ENCODE measurements at places on chromosomes 6 and 20.

DNA sequence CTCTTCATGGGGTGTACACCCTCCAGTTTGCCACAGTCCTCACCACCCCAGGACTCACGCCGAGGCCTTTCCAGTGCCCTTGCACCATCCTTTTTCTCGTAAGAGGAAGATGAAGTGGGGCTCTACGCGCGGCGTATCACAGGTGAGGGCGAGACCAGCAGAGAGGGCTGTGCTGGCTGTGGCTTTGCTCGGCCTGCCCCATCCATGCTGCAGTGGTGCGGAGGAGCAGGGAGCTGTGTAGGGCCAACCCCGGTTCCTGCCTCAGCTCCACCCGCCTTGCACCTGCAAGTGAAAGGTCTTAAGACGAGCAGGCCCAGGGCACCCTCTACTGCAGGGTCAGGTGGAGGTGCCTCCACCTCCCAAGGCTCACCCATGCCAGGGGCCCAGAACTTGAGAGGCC, 24.1 kb downstream of the RBCK1 start:
- no peak for DNase-seq
- H3K36me3 ChIP-seq: peaks cover 30% of the 10 kb centered on the region
- no peak overlapping the region for H3K27ac ChIP-seq

DNA sequence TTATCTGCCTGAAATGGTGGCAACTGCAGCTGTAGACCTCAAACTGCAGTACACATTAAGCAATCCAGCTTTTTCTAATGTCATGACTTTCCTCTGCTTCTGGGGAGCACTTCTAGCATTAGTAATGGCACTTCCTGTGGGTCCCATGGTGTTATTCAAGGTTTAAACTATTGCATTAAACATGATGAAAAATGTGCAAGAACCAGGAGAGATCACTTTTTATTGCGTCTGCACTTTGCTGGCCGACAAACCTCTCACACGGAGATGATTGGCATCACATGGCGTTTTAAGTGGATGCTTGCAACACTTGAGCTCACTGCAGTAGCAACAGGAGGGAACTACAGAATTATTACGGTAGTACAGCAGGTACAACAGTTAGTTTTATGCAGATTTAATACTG, 148.4 kb downstream of the HIVEP2 start:
- no peak overlapping the region for H3K27ac ChIP-seq
- H3K4me3 ChIP-seq: no peak overlapping the region
- DNase-seq: no peak
- H3K36me3 ChIP-seq: no peaks in the 10 kb centered on the region

DNA sequence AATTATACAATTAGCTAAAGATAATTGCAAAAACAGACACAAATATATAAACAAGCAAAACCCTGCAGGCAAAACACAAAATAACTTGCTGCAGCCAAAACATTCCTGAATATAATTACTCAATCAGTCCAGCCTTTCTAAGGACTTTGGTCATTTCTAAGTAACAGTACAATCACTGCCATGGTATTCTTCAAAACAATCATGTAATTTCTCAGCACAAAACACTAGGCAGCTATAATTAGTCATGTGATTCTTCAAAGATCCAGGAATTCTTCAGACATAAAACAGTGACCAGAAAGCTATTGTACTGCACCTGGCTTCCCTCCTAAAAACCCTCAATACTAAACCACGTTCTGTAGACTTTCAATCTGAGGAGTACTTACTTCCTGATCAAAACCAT, 881.1 kb downstream of the EPHA7 start:
- no peaks in the 10 kb centered on the region for H3K4me1 ChIP-seq
- H3K27ac ChIP-seq: no peak overlapping the region
- no peaks in the 10 kb centered on the region for H3K36me3 ChIP-seq
- H3K27me3 ChIP-seq: no peaks in the 10 kb centered on the region
- no peak for DNase-seq

DNA sequence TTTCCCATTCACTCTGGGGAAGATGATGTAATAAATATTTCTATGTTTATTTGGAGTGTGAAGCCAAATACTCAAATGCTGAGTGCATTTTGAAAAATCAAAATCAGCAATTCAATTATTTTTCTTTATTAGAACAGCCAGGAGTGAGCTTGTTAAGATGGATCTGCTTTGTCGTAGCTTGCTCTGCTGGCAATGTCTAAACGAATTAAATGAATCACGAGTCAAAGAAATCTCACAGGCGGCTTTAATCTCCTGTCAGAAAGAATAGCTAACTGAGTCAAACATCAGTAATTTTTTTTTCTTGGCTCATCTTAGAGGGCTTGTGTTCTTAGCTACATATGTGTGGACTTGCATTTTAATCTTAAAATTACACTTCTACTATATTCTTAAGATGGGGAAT, 100.2 kb upstream of the HMGN3 start:
- H3K27me3 ChIP-seq: no peaks in the 10 kb centered on the region
- H3K36me3 ChIP-seq: no peaks in the 10 kb centered on the region
- H3K27ac ChIP-seq: no peak overlapping the region
- no peaks in the 10 kb centered on the region for H3K4me1 ChIP-seq
- no peak overlapping the region for H3K4me3 ChIP-seq

DNA sequence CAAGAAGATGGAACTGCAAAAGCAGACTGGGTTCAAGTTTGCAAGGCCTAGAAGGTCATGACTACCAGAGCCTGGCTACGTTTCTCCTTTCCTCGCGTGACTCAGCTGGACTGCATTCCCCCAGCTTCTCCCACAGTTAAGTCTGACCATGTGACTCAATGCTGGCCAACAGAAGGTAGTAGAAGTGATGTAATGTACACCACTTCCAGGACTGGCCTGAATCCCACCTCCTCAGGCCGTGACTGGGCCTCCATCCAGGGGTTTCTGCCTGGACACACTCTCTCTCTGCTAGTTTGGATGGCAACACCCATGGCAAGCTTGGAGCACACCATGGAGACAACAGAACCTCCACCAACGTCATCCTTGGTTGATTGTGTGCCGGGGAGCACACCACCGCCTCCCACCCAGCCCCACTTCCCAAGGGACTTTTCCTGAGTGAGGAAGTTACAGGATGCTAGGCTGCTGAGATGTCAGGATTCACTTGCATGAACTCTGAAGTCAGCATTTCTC, 112.0 kb upstream of the CDYL start:
- H3K27me3 ChIP-seq: no peaks in the 10 kb centered on the region
- H3K36me3 ChIP-seq: no peaks in the 10 kb centered on the region
- no peak overlapping the region for H3K27ac ChIP-seq
- DNase-seq: no peak
- no peak overlapping the region for H3K4me3 ChIP-seq

GRCh38 chr6:142732790-142733189, 212.2 kb downstream of the HIVEP2 start:
- H3K4me3 ChIP-seq: no peak overlapping the region
- no peak overlapping the region for H3K27ac ChIP-seq
- DNase-seq: no peak
- H3K36me3 ChIP-seq: no peaks in the 10 kb centered on the region

GRCh38 chr6:96391776-96392360, 129.7 kb upstream of the UFL1 start:
- peak overlapping the region; percentile 77 for H3K27ac ChIP-seq
- H3K4me3 ChIP-seq: no peak overlapping the region
- H3K27me3 ChIP-seq: no peaks in the 10 kb centered on the region
- H3K4me1 ChIP-seq: no peaks in the 10 kb centered on the region
- DNase-seq: peak; percentile 89

- H3K27ac ChIP-seq: no peak overlapping the region
- DNase-seq: no peak
- no peaks in the 10 kb centered on the region for H3K4me1 ChIP-seq
These were observed 5.5 kb downstream of the ZSCAN12 start for GRCh38 chr6:28393912-28394662.

- DNase-seq: no peak
- no peaks in the 10 kb centered on the region for H3K27me3 ChIP-seq
- H3K36me3 ChIP-seq: no peaks in the 10 kb centered on the region
- no peak overlapping the region for H3K27ac ChIP-seq
These were observed 77.3 kb downstream of the EPHA7 start for GRCh38 chr6:93341900-93342613.

DNA sequence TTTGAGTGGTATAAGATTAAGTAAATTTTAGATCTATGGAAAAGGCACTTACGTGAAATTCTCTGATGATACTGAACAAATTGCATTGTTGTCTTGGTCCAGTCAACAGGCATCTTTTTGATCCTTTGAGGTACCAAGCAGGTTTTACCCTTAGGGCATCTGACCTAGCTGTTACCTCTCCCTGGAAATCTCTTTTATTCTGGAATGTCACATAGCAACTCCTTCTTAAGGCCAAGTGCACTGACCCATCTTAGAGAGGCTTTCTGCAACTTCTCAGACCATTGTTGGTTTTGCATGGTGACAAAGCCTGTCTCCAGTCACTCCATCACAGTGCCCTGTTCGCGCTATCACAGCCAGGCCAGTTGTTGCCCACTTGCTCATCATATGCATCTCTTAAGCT, 42.0 kb downstream of the TPD52L1 start:
- no peak overlapping the region for H3K4me3 ChIP-seq
- no peak for DNase-seq
- H3K4me1 ChIP-seq: peaks cover 3% of the 10 kb centered on the region
- H3K27ac ChIP-seq: no peak overlapping the region
- no peaks in the 10 kb centered on the region for H3K36me3 ChIP-seq

DNA sequence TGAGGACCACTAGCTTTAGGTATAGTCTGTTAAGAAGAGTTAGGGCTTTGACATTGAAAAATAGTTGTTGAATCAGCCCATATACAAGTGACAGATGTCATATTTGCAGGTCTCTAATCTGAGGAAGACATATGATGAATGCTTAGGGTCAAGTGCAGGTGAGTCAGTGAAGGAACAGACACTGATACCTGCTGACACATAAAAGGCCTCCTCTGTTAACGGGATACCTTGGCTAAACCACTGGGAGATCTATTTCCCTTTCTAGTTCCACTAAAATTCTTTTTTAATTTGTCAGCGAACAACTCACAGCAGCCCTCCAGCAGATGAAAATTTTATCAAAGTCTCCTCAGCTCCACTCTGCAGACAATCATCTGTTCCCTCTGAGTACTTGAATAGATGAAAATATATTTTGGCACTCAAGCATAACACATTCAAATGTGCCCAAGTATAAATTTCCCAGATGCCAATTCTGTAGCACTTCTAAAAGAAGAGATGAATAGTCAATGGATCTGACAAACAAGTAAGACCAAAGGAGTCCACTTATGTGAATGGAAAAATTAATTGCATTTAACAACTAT, 154.0 kb downstream of the KIF16B start:
- no peak overlapping the region for H3K4me3 ChIP-seq
- H3K36me3 ChIP-seq: peaks cover 10% of the 10 kb centered on the region
- DNase-seq: no peak
- H3K27me3 ChIP-seq: no peaks in the 10 kb centered on the region
- no peak overlapping the region for H3K27ac ChIP-seq

DNA sequence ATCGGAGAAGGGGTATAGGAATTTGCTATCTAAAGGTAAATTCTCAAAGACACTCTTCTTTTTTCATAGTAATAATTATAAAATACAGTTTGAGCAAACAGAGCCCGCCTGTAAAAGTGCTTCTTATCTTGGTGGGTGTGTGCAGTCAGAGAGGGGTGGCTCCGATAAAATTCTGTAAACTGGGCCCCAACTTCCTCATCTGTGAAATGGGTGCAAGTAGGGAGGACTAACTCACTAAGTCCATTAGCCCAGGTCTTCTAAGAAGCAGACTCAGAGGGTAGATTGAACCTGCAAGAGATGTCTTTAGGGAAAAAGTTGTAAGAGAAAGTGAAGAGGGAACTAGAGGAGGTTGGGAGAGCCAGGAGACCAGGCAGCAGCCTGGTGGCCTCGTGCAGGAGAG, 245.8 kb upstream of the RREB1 start:
- H3K4me3 ChIP-seq: no peak overlapping the region
- no peaks in the 10 kb centered on the region for H3K36me3 ChIP-seq
- no peaks in the 10 kb centered on the region for H3K27me3 ChIP-seq
- no peaks in the 10 kb centered on the region for H3K4me1 ChIP-seq
